ENCODE measurements at places on chromosomes 7 and 10.

DNA sequence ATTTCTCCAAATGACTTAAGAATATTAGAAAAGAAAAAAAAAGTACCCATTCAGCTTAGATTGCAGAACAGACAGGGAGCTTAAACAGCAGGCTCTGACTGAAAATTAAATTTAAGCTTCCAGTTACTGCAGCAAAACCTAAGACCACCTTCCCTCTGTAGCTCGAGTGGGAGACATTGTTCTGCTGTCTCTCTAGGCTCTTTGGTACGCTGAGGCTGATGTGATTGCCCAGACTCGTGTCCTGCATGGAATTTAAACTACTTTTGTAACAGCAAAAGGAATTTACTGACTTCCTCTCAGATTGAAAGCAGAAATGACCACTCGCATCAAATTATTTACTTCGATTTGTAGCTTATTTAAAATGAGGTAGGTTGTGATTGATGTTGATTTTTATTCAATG, 124.6 kb downstream of the LRRTM3 start:
- DNase-seq = no peak

- peak; percentile 81 for DNase-seq
These were observed 85.5 kb downstream of the SLC25A13 start for GRCh38 chr7:96236198-96237039.

DNA sequence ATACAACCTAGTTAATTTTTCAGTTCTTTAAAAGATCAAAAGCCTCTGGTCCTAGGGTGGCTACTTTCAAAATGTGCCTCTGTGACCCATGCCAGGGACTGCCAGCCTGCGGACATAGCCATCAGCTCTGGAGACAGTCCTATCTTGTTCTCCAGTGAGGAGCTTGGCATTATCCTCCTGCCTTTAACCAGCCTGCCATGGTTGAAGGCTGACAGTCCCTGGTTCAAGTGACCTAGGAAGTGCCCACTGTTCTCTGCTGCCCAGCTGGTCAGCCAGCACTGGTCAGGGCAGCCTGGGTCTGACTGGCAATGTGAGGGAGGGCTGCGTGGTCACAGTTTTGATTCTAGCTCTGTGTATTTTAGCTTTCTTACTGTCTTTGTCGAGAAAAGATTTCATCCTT, 18.1 kb upstream of the ARHGAP22 start:
- no peak for DNase-seq

DNA sequence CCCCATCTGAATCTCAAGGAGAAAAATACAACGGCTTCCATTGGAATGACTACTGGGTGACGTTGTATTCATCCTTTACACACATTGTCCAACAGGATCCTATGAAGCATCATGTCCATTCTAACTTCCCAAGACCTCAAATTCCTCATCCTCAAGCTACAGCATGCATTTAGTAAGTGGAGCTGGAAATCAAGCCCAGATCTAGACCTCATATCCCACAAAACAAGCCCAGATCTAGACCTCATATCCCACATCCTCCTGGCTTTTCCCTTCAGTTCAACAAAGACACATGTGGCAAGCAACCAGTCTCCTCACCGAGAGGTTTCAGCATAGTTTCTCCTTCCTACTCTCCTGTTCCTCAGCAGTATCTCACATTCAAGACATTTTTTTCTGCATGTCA, 12.2 kb downstream of the IGF2BP3 start:
- no peak for DNase-seq

GRCh38 chr10:105827133-105827532, 1186.0 kb downstream of the SORCS3 start:
- DNase-seq = no peak

DNA sequence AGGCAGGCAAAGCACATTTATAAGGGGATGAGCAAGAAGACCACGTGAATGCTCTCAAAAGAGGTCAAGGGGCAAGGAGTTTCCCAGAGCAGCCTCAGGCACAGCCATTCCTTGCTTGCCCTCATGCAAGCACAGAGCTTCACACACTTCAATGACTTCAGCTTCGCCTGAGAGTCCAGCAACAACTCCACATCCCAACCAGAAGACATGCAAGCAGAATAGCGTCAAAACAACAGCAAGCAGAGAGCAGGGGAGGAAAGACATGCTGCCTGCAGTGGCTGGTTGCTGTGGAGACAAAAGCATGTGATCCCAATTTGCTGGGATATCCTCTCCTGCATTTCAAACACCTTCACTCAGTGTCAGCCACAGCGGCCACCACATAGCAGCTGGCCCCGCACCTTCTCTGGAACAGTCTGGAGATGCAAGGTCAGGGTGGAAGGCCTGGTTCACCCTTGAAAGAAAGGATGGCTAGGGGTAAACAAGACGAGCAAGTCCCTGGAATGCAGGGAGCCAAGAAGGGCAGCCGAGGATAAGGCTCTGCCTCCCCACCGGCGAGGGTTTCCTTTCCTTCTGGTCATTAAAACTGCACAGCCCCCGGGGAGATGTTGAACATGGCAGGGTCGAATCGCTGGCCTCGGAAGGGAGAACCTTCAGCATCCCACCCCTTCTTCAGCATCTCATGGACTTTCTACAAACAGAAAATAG, 60.2 kb upstream of the CAMK2B start:
- DNase-seq = no peak

DNA sequence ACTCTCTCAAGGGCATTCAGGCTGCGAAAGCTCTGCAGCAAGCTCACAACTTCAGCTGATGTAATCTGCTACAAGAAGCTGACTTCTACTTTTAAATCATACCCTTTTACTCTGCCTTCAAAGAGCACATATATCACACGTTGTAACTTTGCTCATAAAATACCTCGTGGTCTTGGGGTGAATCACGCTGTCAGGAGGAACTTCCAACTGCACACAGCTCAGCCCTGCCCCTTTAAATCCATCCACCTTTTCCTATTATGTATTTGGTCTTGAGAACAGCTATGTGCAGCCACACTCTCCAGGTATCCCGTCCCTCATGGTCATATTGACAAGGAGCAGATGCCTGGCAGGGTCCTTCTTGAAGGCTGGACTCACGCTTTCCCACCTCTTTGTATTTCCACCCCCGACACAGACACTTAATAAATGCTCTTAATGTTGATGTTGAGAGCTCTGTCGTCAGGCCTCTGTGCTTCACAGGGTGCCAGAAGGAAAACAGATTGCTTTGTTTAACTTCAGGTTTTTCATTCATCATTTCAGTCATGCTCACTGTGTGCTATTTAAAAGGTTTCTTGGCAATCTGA, 47.6 kb downstream of the ICA1 start:
- no peak for DNase-seq

Measured in hematopoietic multipotent progenitor cell treated with erythropoietin and hydrocortisone succinate and interleukin-3 and kit ligand, for 4 days (in vitro differentiated cells).